ENCODE measurements at places on chromosomes 2 and 18. TPM values are rescaled to one million over a fixed set of nuclear protein-coding genes. Genes with fewer than 3 reads are reported as not detected.

GRCh38 chr2:95317123-95317500 is 20.0 kb downstream of the KCNIP3 start:
- no peak for DNase-seq

GRCh38 chr2:30588994-30589393 is 141.9 kb downstream of the LCLAT1 start:
- no peak for DNase-seq

- no peak for DNase-seq
These were observed 149.3 kb downstream of the KLHL14 start for GRCh38 chr18:32623563-32623962.

BOK gene
- total RNA-seq = 113 TPM

SPATA3 gene
- total RNA-seq = not detected

GRCh38 chr18:63774511-63774910 is 707 bp upstream of the SERPINB7 start:
- DNase-seq = no peak

GRCh38 chr2:69436596-69436937 is 668 bp downstream of the NFU1 start:
- DNase-seq = peak; percentile 13

DNA sequence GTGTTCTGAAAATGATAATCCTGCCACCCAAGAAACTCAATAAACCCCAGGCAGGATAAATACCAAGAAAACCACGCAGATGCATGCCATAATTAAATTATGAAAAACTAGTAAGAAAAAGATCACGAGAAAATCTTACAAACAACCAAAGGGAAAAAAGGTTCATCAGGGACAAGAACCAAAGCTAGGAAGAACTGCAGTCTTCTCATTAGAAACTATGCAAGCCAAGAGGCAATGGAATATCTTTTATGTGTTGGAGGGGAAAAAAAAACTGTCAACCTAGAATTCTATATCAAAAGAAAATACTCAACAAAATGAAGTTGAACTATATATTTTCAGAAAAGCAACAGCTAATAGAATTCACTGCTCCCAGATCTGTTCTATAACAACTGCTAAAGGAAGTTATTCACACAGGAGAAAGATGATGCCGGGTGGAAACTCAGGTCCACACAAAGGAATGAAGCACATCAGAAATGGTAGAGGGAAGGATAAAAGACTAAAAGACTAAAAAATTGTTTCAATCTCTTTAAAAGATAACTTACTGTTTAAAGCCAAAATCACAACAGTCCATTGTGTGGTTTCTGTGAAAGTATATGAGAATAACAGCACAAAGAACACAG is 55.0 kb downstream of the NDUFA10 start:
- DNase-seq = no peak

DNA sequence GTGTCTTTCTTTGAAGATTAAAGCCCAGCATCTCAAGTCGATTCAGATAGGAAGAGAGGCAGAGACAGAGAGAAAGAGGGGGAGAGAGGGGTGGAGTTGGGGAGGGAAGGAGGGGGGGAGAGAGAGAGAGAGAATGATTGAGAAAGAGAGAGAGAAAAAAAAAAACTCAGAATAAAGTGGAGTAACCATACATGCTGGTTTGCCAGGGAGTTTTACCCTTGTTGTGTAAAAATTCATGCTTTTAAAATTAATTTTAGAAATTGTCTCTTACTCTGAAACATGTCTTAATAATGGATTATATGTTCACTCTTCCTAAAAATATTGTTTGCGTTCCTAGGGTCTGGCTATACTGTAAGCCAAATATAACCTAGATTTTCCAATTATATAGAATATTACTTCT is 908.5 kb downstream of the DSC3 start:
- DNase-seq = no peak

GRCh38 chr2:172370821-172371455 is 56.4 kb upstream of the ITGA6 start:
- no peak for DNase-seq

SNX17 gene
- 97.9 TPM for total RNA-seq

DNA sequence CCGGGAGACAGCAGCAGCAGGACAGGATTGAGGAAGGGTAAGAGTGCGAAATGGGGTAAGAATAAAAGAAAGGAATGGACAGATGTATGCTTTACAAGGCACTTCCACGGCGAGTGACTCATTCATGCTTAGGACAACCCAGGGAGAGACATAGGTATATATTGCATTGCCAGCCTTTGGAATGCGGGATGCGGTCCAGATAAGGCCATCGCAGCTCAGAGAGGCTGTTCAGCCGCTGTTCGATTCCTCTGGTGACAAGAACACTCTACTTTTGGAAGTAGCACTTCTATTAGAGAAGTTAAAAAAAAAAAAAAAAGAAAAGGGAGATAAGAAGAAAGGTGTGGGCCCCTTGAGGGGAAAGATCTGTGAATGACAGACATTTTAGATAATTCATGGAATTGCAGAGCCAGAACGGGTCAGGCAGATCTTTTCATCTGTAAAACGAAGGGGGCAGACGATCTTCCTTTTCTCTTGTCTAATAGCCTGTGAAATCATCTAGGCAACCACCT is 819 bp upstream of the NCOA1 start:
- peak; percentile 48 for DNase-seq

FHOD3 gene
- under 0.01 TPM for total RNA-seq

CAPN13 gene
- not detected for total RNA-seq

CYB5A gene
- 18.5 TPM for total RNA-seq

C2orf66 gene
- not detected for total RNA-seq

DNA sequence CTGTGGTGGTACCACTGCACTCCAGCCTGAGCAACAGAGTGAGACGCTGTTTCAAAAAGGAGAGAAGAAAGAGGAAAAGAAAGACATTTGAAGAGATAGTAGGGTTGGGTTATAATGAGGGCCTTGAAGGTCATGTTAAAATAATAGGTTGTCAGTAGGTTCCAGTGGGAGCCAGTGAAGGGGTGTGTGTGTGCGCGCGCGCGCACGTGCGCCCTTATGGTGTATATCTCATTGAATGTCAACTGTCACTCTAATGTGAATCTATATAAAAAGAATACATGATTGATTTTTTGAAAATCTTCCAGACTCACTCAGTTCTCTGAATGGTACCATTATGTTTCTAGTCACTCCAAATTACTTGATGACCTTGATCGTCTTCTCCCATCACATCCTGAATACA is 9.1 kb downstream of the ZCCHC2 start:
- DNase-seq = no peak

TBR1 gene
- under 0.01 TPM for total RNA-seq

SCN9A gene
- under 0.01 TPM for total RNA-seq

DNA sequence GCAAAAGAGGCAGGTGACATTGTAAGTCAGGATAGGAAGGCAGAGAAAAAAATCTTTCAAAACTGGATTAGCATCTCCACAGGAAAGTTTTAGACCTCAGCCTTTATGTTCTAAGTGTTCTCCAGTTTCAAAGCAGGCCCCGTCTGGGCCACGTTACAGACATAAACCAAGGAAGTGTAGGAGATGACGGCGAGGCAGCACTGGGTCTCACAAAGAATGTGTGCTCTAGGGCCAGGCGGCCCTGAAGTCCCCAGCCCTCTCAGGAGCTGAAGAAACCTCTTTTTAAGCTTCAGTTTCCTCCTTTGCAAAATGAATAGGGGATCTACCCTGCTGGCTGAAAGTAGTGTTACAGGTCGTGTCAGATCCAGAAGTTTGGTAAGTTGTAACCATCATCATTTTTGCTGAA is 81.7 kb downstream of the SPRED2 start:
- no peak for DNase-seq

GRCh38 chr2:149132901-149133300 is 94.4 kb downstream of the LYPD6B start:
- DNase-seq = no peak

TDRD15 gene
- total RNA-seq = not detected

GRCh38 chr18:8559612-8560186 is 49.5 kb upstream of the RAB12 start:
- no peak for DNase-seq

CDH7 gene
- total RNA-seq = under 0.01 TPM

Data from lung microvascular endothelial cell (primary cell).